CD4-positive, alpha-beta T cell treated with Interleukin-6 at 100 ng/mL for 8 hours (primary cell): ENCODE measurements at places on chromosomes 6 and 20.

- DNase-seq = no peak
Observed at GRCh38 chr6:166418691-166419143, 36.0 kb upstream of the MPC1 start.

DNA sequence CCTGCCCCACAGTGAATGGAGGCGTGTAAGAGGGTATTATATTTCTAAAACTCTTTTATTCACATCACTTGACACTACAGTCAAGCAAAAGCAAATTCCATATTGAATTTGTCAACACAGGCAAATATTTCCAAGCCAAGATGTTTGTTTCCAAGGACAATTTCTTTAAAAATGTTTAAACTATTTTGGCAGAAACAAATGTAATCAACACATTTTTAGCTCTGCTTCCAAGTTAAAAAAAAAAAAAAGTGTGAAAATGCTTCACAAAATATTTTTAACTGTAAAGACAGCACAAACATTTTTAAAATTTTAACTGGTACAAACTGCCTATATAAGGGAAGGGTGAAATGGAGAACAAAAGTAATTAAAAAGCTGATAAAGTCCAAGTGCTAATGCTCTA, 44.9 kb upstream of the DST start:
- DNase-seq = no peak

DNA sequence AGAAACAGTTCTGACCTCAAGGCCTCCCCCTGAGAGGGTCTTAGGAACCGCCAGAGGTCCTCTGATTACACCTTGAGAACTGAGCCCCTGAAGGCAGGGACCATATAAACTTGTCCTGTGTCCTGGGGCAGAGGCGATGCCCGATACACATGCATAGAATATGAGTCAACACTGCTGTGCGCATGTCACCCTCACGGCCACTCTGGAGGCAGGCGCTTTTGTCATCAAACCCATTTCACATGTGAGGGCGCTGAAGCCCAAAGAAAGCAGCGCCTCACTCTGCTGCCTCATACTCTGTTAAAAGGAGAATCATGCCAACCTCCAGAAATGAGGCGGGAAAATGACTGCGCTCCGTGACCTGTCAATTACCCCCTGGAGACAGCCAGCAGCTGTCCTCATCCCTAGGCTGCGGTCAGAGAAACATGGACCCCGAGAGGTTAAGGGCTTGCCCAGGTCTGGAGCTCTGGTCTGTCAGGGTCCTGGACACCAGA, 158.3 kb downstream of the GRM4 start:
- no peak for DNase-seq

GRCh38 chr6:106167096-106167814, 81.1 kb downstream of the PRDM1 start:
- DNase-seq = no peak

GRCh38 chr6:53203483-53203882, 54.8 kb upstream of the GCM1 start:
- no peak for DNase-seq

DNA sequence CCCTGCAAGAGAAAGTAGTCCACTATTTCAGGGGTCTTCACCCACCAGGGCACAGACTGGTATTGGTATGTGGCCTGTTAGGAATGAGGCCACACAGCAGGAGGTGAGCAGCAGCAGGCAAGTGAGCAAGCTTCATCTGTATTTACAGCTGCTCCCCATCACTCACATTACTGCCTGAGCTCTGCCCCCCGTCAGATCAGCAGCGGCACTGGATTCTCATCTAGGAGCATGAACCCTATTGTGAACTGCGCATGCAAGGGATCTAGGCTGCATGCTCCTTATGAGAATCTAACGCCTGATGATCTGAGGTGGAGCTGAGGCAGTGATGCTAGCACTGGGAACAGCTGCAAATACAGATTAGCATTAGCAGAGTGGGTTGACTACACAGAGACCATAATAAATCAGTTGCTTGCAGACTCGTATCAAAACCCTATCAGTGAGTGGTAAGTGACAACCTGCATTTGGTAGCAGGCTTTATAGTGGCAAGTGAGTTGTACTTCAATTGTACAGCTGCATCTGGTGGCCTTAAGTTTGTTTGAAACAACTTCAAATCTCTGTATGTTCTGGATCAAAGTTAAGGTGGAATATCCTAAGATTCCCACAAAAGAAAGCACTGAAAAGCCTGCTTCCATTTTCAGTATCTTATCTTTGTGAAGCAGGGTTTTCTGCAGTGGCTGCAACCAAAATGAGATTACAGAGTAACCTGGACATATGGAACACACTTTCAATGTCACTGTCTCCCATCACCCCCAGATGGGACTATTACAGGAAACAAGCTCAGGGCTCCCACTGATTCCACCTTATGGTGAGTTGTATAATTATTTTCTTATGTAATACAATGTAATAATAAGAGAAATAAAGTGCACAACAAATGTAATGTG, 12.8 kb downstream of the C6orf141 start:
- no peak for DNase-seq
